AG08396 (cell line): ENCODE measurements at places on chromosomes 3 and 15.
A peak's percentile ranks its signal among the peaks of the same experiment; 100 is the strongest.

DNA sequence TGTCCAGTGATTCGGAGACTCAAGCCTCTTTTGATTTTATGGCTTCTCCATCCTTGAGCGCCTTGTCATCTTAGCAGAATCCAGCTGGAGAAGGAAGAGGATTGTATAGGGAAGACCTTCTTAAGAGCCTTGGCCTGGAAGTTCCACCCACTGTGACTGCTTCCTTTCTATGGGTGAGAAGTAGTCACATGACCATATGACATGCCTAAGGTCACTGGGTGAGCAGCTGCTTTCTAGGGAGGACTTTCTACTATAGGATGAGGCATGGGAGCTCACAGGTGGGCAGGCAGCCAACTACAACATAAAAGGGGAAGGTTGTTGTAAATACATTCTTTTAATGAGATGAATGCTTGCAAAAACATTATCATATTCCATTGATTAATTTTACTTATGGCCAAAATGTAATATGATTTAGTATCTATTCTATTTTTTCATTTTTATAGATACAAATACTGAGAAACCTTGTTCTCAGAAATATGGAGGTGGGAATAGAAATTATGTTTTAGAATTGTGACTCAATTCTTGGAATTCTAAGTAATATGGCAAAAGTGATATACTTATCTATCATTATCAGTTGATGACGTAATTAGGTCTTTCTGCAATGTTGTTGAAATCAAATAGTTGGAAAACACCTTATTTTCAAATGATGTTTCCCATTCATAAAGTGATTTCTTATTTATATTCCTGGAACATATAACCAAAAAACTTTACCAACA is 53.6 kb upstream of the MINAR1 start:
- no peak for DNase-seq

- no peak for DNase-seq
Observed at GRCh38 chr3:42024591-42025351, 62.9 kb upstream of the ULK4 start.

GRCh38 chr15:37765786-37766185 is 168.7 kb upstream of the TMCO5A start:
- DNase-seq, result no peak

GRCh38 chr15:30923429-30923828 is 19.7 kb downstream of the FAN1 start:
- no peak for DNase-seq

DNA sequence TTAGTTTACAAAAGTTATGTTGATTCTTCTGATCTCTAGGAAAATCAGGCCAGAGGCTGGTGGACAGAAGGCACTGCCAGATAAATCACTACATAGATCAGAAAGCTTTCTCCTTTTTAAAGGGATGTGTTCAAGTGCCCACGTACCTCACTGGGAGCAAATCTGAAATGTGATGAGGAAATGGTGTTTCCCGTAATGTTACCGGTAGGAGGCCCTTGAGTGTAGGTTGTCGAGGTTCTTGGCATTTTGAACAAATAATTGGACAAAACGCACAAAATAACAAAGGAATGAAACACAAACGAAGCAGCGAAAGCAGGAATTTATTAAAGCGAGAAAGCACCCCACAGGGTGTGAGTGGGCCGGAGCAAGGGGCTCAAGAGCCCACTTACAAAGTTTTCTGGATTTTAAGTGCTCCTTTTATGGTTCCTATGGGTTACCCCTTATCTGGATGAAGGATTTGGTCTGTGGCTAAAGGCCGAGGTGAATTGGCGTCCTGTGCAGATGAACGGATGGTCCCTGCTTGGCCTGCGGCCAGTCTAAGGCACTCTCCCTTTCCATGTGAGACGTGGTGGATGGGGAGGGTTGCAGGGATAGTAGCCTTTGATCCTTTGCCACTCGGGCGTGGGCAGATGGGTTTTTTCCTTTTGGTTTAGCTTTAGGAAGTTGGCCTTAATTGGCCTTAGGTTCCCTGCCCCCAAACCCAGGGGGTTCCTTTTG is 1.0 kb downstream of the SNX1 start:
- DNase-seq, result peak; percentile 14

DNA sequence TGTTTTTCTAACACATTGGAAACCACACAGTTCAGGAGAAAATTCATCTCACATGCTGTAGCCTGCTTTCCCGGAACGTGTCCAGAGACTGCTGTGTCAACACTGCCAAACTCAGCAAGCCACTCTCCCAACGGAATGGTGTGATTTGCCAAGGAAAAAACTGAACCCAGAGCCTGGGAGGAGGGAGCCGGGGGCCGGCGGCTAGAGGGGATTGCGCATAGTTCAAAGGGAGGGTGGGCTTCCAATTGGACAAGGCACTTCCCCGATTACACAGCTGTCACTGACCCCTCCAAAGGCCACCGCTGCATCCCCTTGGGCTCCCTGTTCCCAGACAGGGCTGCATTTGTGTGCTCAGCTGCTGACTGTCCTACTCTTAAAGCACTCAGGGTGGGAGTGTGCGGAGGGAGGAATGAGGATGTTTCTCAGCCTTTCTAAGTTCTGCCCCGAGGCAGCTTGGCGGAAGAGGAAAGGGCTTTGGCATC is 256.2 kb downstream of the ZNF621 start:
- no peak for DNase-seq

DNA sequence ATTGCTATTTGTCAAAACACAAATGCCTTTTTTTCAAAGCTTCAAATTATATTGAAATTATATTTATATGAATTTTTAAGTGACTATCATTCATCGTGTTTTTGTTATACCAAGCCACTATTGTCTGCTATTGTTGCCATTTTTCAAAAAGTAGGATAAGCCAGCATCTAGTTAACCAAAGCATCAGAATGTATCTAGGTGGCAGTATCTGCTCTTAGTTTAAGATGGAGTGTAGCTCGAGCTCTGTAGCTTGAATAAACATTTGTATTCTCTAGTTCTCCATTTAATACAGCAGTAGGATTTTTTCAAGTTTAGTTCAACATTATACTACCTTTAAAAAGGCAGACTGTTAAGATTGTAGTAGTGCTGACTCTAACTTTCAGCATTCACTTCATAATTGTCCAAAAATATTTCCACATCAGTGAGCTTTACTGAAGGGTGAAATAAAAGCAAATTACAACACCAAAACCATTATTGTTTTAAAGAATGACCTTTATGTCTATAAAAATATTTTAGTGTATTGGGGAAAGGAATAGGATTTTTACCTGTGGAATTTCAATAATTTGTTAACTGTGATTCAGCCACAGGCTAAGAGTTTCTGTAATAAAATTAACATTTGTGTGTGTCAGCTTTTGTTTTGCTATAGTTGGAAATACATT is 19.6 kb upstream of the C15orf61 start:
- DNase-seq, result no peak

DNA sequence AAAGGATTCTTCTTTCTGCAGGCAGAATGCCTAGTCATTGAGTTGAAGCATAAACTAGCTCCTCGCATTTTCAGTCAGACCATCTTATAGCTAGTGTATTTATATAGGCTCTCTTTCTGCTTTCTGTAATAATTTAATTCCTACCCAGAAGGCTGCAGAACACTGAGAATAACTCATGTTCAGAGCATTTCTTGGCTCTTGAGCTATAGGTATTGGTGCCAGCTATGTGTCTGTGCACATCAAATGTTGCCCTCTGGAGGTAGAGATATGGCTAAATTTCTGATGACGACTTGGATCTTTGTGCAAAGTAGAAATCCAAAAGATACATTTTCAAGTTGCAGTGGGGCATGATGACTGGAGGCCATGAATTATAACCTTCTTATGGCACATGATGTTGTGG is 336.2 kb upstream of the TPM1 start:
- DNase-seq, result no peak

DNA sequence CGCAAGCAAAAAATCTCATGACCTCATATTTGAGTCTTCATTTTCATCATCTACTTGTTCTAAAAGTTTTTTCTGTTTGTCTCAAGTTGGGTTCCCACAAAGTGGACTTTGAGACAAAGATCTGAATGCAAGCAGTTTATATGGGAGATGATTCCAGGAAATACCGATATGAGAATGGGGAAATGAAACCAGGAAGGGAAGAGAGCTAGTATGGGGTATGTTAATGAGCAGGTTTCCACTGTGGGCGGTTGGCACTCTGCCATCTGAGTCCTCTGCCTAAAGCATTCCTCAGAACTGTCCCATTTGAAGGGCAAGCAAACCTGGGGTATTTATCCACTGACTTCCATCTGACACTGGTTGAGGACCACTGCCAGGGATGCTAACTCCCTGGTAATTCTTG is 8.8 kb downstream of the ADPRH start:
- DNase-seq, result no peak

DNA sequence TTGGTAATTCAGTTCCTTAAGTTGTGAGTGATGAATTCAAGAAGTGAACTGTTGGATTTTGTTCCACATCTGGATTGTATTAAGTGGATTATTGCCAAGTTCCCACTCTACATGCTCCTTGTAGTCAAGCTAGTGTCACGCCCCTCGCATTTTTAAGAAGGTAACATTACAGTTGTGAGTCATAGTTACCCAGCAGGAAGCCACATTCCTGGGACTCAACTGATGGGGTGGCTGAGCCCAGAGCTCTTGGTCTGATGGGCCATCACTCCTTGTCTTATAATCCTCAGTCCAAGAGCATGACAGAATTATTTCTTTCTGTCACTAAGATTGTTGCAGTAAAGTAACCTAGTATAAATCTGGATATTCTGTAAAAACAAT is 102.7 kb downstream of the PTPRG start:
- DNase-seq, result peak; percentile 87

DNA sequence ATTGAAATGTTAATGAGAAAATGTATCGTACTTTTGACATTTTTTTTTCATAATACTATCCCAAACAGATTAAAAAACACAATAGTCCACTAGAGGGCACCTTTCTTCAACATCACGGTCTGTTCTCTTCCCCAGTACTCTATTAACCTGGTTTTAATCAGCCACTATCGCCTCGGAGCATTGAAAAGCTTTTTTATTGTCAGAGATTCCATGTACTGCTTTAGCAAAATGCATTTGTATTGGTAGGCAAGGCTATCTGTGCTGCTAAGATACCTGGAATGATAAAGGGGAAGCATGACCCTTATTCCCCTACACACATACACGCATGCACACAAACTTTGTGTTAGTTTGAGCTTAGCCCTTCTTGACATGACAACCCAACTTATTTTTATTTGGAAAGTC is 160.1 kb upstream of the IL12A start:
- peak; percentile 59 for DNase-seq

DNA sequence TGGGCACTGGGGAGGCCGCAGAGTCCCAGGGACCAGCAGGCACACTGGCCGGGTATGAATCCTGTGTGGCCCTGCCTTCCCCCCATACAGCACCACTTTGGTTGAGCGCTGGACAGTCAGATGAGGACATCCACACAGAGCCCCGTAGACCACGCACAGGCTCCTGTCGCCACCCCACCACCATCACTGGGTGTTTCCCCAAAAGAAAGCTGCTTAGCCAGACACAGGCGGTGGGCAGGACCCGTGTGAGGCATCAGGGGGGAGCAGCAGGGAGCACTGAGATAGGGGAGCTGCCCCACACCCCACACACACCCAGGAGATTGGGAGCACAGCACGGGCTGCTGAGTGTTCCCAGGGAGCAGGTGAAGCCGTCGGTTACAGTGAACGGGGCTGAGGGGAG is 42.4 kb upstream of the SLC41A3 start:
- no peak for DNase-seq

DNA sequence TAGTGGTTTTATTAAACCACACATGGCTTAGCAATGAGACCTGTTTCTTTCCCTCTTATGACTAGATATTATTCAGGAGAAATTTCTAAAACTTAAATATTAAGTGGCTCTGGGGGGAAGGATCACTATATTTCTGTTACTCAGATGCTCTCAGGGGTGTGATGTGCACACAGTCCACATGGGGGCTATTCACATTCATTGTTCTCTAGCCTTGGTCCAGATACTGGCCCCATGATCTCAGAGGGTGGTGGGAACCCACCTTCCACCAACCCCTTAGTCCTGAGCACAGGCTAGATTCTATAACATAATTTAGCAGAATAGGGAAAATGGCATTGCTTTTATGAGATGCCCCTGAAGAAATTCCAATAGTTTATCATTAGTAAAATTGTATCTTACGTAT is 149.0 kb upstream of the ST8SIA2 start:
- no peak for DNase-seq

DNA sequence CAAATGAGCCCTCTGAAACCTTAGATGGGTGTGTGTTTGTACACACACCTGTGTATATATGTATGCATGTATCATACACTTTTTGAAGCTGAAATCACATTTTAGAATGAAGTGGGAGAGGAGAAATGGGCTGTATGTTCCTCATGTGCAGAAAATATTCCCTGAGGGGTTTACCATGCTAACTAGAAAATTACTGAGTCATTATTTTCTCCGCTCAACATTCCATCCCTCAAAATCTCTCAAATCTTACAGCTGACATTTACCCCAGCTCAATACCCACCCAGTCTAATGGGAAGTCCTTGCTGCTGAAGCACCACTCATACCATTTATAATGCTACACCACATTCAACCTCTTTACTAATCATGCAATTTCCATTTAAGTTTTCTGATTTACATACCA is 138.6 kb downstream of the P2RY1 start:
- DNase-seq, result no peak

DNA sequence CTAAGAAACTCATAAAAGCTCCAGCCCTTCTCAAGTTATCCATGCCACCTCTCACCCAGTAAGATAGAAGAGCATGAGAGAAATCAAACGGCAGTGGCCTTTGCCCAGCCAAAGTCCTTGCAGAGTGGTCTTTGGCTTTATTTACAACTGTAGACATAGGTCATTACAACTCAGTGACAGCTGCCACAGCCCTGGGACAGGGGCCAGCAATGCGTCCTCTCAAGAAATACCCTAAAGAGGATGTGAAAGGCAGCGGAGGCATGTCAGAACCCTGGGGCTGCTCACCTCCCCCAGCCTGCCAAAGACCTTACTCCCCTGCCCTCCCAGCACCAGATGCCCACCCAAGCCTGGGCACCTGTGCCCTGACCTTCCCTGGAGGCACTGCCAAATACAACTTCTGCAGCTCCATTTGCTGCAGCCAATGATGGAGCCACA is 6.3 kb downstream of the ACAA1 start:
- DNase-seq, result no peak

- DNase-seq, result no peak
Observed at GRCh38 chr3:39275963-39276593, 3.8 kb downstream of the CX3CR1 start.

DNA sequence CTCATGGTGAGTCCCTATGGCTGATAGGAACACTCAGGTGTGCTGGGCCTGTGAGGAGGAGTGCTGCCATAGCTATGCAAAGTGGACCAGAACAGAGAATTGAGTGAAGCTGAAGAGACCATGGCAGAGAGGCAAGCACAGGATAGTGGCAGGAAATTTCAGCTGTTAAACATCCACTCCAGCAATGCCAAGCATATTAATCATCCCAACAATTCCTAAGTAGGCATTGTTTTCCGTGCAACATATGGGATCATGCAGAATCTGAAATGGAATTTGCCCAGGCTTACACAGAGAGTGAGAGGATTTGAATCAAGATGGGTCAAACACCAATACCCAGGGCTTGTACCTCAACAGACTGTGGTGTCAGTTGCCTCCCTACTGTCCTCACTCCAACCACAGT is 582.6 kb upstream of the UBE2E2 start:
- DNase-seq, result no peak

- DNase-seq, result peak; percentile 48
Observed at GRCh38 chr3:136750897-136751315, 1.3 kb downstream of the STAG1 start.
